Cortex of kidney (tissue), 1 donor: ENCODE measurements at places on chromosomes 12 and 14.

DNA sequence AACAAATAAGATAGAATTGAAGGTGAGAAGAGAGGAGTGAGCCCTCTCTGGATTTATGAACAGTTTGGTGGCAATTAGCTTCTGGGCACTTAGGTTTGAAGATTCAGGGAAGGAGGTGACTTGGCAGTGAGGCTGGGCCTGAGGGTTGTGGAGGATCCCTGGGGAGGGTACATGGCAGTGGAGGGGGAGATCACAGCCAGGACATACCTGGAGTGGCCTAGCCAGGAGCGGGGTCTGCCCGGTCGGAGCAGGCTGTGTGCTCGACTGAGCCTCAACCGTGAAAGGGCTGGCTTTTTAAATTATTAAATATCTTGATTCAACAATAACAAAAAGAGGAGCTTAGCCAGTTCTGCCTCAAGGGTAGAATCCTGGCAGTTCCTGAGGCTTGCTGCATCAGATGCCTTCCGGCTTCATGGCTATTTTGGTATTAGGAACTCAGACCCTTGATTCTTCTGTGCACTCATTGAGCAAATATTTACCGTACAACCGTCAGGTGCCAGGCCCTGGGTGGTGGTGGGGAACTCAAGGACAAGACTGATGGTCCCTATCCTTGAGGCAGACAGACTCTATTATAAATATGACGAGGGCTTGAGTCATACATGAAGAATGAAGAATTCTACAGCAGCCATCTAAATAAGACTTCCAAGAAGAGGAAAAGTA, 73.4 kb downstream of the SPTB start:
- no peak for DNase-seq

DNA sequence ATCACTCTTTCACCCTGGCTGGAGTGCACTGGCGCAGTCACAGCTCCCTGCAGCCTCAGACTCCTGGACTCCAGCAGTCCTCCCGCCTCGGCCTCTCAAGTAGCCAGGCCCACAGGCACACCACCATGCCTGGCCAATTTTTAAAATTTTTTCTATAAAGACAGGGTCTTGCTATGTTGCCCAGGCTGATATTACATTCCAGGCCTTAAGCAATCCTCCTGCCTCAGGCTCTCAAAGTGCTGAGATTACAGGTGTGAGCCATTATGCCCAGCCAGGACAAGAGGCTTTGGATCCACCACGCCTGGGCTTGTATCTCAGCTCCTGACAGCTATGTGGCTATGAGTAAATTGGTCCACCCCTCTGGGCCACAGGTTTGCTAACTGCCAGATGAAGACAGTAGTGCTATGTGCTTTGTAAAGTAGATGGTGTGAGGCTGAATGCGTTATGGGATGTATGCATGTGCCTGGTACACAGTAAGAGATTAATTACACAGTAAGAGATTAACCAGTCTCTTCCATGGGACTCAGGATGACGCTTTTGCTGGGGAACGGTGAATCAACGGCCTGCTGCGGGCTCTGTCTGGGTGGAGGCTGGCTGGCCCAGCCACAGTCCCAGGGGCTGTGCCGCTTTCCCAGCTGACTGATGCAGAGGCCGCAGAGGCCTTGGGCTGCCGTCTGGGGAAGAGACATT, 53.3 kb upstream of the NCOR2 start:
- no peak for DNase-seq

GRCh38 chr12:57216921-57217879, 606 bp downstream of the NXPH4 start:
- DNase-seq = no peak

GRCh38 chr12:101823891-101824290, 6.9 kb downstream of the GNPTAB start:
- DNase-seq = no peak

GRCh38 chr14:31990183-31990857, 86.8 kb upstream of the ARHGAP5 start:
- no peak for DNase-seq

- DNase-seq = no peak
Observed at GRCh38 chr14:61406675-61407074, 85.3 kb downstream of the PRKCH start.

DNA sequence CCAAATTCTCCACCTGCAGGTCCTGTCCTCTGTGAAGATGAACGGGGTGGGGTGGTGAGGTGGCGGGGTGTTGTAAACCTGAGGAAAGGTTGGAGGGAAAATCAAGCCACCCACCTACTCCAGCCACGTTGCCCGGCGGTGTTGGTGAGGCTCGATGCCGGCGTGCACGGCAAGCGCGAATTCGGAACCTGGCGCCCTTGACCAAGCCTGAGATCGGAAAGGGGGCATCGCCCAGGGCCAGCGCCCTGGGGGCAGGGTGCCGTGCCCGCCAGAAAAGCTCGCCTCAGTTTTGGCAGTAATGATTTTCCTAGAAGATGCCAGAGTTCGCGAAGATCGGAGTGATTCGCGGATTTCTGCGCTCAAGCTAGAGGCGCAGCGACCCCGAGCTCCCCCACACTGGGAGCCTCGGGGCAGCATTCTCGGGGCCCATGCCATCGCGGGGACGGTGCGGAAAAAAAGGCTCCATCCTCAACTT, 817 bp downstream of the STXBP6 start:
- no peak for DNase-seq

GRCh38 chr12:54424224-54424623, 5.2 kb upstream of the ITGA5 start:
- no peak for DNase-seq

DNA sequence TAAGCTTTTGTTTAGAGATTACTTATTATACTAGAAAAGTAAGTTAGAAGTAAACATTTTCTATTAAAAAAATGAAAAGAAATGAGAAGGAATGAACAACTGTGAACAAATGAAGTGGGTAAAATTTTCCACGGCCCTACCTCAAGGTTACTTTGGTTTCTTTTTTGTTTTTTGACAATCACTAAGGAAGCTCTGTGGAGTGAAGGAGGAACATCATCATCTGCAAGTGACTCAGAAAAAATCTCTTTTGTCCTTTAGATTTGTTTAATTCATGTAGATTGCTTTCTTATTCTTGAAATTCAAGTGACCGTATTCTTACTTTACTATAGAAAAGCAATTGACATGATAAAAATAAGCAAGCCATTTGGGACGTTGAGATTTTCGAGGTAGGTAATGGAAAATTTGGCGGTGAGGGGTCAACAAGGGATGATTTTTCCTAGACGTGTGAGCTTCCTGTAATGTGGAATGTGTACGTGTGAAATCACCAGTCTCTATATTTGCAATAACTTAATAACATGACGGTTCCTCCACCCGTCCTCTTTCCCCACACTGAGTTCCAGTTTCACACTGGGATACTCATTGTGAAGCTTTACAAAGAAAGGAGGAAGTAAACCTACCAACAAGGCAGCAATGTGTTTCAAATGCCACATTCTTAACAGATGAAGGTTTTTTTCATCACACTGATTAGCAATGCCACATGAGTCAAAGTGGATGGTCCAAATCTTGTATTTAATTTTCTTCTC, 62.3 kb upstream of the EGLN3 start:
- no peak for DNase-seq

DNA sequence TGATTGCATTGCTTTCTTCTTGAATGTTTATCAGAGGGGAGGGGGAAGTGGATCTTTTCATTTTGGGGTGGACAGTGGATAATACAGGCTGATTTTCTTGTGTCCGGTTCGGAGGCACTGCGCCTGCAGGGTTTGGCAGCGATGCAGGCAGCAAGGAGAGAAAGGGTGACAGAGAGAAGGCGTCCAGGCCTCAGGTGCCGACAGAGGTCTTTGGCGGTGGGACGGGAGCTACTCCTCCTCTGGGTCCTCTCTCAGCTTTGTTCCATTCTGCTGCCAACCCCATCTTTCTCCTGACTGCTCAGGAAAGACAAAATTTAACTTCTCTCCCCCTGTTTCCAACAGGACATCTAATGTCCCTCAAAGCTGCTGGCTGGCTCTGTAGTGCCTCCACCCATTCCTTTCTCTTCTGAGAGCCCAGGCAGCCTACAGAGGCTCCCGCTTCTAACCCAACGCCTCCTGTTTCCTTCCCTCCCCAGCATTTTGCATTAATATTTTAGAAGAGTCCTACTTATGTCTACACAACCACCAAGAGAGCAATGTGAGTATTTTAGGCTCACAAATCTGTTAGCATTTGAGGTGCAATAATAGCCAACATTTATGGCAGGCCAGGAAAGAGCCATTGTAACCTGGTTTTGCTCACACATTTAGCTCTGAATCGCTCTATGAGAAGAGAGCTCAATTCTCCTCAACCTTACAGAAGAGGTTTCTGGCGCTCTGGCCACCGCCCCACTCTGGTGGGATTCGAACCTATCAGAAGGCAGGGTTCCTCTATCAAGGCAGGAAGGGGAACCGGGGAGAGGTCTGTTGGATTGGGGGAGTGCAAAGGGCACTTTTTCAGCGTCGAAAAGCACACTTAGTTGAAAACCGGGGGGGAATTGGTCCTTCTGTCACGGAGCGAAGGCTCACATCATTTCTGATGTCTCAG, 7.1 kb upstream of the TBX5 start:
- no peak for DNase-seq

GRCh38 chr12:53313996-53314395, 7.4 kb downstream of the AAAS start:
- DNase-seq = no peak

DNA sequence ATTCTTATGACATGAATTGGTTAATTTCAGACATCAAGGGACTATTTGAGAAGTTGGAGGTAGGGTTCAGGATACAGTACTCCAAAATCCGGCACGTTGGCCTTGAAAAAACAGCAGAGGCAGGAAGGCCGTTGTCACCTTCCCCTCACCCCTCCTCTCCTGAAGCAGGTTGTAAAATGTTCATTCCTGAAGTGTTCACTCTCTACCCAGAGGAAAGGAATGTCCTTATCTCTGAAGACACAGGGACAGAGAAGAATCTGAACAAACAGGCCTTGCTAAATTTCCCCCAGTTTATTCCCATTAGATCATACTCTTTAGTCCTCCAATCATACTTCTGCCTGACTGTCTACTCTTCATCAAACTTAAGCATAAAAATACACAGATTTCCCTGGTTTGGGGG, 313.6 kb downstream of the ZFP36L1 start:
- DNase-seq = no peak

- DNase-seq = no peak
Observed at GRCh38 chr14:39145266-39145966, 24.7 kb downstream of the TRAPPC6B start.

- DNase-seq = no peak
Observed at GRCh38 chr14:99654235-99654985, 9.5 kb downstream of the HHIPL1 start.

- DNase-seq = no peak
Observed at GRCh38 chr12:71186571-71187288, 28.9 kb upstream of the TSPAN8 start.

DNA sequence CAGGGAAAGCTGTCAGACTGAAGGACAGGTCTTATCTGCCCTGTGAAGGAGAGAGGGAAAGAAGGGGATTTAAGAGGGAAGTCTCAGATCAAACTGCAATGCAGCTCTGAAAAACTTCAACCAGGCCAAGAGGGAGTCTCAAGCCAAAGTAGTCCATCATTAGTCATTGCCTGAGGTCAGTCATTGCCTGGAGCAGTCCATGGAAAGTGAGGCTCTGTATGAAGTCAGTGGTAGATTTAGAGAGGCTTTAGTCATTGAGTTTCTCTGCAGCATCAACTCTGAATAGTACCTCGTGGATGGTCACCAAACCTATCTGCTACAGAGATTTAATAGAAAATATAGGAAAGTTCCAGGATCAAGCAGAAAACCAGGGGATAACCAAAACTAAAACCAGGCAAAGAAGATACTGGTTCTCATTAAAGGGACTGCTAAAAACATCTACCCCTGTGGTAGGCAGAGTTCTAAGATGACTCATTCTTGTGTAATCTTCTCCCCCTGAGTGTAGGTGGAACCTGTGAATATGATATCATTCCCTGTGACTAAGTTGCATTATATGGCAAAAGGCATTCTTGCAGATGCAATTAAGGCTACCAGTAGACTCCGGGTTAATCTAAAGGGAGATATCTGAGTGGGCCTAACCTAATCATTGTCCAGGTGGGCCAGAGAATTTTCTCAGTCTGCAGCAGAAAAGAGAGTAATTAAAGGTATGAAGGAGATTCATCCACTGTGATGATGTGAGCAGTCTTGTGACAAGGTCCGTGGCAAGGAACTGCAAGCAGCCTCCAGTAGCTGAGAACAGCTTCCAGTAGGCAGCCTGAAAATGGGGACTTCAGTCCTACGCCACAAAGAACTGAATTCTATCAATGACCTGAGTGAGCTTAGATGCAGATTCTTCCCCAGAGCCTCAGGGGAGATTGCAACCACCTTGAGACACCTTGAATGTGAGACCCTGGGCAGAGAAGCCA, 123.1 kb downstream of the GALC start:
- no peak for DNase-seq

- no peak for DNase-seq
Observed at GRCh38 chr14:54126947-54127346, 170.3 kb upstream of the BMP4 start.

DNA sequence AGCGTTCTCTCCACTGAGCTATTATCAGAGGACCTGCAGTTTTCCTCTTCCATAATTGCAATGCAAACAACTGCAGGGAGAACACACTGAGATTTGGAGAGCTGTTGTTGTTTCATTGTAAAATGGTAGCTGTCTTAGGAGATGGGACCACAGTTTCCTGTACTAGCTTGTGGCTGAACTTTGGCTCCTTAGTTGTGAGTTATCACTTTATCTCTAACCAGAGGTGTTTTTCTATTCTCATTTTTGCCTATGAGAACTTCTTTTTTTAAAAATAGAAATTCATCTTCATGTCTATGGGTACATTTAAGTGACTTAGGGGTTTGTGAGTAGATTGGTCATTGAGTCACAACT, 216.5 kb downstream of the SLC38A4 start:
- no peak for DNase-seq

DNA sequence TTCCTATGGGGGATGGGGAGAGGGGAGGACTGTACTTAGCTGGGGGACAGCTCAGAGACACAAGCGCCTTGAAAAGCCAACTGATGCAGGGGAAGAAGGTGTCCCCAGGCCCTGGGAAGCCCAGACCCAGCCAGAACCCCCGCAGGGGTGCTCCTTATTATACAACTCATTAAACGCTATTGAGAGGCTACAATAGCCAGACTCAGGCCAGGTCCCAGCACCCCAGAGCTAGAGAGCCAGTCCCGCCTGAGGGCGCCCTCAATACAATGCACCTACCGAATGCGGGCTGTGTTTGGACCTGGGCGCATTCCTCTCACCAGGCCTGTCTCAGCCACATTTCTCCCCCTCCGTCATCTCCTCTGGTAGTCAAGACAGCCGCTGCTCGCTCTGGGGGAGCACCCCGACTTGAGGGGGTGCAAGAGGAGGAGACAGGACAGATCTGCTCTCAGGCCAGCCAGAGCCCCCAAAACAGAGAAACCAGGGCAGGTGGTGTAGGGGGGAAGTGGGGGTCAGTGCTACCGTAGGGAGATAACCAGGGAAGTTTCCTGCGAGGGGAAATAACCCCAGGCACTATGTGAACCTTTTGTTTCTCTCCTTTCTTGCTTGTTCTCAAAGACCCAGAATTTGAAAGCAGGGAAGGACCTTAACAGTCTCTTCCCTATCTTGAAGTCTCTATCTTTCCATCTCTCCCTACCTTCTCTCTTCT, 6.1 kb upstream of the ASIC1 start:
- no peak for DNase-seq

GRCh38 chr14:43949400-43949799, 557.7 kb downstream of the FSCB start:
- no peak for DNase-seq
